ENCODE measurements at places on chromosomes 16 and 17. TPM values are rescaled to one million over a fixed set of nuclear protein-coding genes. Genes with fewer than 3 reads are reported as not detected.

KCNJ12 gene
- total RNA-seq: under 0.01 TPM

ALKBH5 gene
- total RNA-seq: 86.1 TPM

GRCh38 chr16:67884684-67885083 lies at the start of gene NRN1L:
TSS of gene NRN1L (plus strand) at chr16:67884885. CDS start at chr16:67884904, 19 bp downstream.
- no peaks in the 10 kb centered on the region for H3K27me3 ChIP-seq
- no peak within 1 kb of the TSS for H3K4me3 ChIP-seq

DNA sequence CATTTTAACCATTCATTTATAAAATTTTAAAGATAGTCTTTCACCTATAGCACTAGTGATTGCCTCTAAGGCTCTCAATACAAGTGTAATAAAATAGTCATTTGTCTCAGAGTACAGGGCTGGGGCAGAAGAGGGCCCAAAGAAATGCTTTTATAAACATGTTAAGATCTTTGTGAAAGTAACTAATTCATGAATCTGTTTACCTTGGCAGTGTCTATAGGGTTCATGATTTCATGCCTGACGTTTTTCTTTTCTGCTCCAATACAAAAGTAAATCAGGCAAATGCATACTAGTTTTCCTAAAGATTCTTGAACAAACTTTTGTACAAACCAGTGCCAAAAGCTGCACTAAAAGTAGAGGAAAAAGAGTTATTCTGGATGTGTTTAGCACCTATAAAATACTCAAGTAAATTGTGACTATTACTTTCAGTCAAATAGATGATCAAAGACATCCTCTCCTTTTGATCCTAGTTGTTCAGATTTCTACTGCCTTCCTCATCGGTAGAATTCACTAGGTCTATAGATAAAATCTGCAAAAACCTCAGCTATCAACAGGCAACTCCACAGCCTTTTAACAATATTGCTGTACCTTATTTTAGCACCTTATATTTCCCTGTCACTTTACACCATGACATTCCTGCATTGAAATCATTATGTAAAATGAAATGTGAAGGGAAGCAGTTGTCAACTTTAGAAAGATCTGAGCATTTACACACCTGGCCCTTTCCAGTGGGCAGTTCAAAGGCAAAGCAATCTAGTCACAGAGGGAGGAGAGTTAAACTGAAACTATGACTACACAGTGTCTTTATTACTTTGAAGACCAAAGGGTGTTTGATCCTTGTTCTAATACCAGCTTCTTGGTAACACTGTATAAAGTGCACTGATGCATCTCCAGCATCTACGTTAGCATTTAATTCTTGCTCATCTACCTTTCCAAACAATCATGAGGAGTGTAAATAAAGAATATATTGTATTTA lies 100.0 kb upstream of the MED13 start:
- H3K4me3 ChIP-seq: no peak overlapping the region
- H3K4me1 ChIP-seq: no peaks in the 10 kb centered on the region
- H3K36me3 ChIP-seq: no peaks in the 10 kb centered on the region
- no peak overlapping the region for H3K27ac ChIP-seq

TEKT1 gene
- total RNA-seq: not detected

DNA sequence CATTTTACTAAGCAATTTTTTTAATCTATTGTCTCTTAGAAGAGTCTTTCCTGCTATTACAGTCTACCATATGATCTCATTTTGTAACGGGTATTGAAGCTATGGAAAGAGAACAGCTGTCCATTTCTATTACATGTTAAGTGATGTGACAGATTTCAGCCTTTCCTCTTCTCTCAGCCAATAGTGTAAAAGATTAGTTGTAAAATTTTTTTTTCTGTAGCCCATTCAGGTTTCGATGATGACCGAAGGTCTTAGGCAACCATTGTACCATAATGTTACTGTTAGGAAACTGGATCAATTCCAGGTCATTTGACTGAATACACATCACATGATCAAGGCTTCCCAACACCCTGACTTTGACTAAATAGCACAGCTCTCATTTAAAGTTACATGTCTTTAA lies 147.6 kb upstream of the HLF start:
- DNase-seq: no peak
- H3K27me3 ChIP-seq: no peaks in the 10 kb centered on the region
- no peak overlapping the region for H3K4me3 ChIP-seq
- no peak overlapping the region for H3K27ac ChIP-seq

PABPN1L gene
- not detected for total RNA-seq

DNA sequence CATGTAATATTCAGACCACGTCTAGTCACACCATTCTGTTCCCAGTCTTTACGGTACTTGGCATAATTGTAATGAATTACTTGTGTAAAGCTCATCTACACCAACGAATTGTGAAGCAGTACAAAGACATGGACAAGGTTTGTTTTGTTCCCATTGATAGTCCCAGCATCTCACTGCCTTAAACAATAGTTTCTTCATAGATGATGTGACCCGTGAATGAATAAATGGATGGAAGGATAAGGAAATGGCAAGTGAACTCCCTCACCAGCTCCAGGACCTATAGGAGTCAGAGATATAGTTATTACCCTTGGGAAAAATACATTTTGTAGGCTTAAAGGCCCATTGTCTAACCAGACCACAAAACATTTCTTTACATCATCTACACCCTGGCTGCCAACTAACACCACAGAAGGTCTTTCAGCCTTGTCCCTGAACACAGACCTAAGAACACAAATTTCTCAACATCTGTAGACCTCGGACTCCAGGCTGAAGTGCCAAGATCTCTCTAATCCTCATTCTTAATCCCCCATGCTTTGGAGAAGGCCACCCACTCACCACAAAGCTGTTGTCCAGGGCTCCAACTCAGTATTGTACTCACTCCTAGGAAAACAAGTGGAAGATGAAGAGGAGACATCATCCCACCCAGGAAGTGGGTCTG lies 38.2 kb downstream of the MAF start:
- no peaks in the 10 kb centered on the region for H3K36me3 ChIP-seq
- no peak overlapping the region for H3K27ac ChIP-seq
- no peaks in the 10 kb centered on the region for H3K4me1 ChIP-seq
- no peak overlapping the region for H3K4me3 ChIP-seq
